Upper lobe of left lung (tissue), 6 donors: ENCODE measurements at places on chromosomes 7 and 10.
A peak's percentile ranks its signal among the peaks of the same experiment; 100 is the strongest.

- no peak for DNase-seq
Measured at GRCh38 chr7:112416127-112416526, 34.1 kb upstream of the IFRD1 start.

DNA sequence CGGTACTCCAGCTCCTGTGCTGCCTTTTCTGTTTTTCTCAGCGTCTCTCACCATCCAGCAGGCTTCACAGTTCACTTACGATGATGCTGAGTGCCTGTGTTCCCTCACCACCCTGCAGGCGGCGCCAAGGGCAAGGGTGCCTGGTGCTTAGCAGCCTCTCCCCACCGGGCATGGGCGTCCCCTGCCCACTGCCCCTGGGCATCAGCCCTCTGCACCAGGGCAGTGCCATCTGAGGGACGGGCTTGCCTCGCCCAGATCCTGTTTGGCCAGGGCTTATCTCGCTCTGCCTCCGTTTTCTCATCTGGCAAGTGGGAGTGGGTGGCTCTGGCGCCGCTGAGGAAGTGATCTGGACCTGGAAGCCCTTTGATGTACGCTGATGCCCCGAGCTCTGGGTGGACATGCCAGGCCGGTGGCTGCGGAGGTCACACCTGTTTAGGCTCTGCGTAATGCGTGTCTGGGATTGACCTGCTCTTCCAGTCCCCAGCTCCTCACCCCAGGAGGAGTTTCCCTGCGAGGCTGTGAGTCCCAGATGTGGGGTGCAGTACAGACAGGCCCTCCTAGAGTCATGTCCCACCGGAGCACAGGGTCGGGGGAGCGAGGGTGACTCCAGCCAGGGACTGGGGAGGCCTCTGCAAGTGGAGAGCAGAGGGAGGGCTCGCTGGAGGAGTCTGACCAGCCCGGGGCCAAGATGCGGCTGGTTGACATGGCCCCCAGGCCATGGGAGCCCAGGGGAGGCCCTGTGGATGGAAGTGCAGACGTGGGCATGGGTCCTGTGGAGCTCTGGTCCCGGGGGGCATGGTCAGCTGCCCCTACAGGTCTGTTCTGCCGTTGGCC lies 11.8 kb downstream of the TTYH3 start:
- peak; percentile 61 for DNase-seq

DNA sequence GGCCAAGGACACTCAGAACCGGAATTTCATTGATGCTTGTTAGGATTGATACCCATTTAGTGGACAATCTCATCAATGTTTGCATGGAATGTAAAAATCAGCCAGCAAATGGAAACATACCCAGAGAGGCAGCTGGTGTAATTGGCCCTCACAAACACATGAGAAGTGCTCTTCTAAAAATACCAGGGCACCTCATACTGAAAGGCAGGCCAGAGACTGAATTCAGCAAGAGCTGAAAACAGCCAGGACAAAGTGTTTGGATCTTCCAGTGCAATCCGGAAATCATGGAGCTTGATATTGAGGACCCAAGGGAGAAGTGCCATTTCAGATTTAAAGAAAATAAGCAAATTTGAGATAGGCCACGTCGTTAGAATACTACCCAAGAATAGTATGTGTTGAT lies 498.6 kb downstream of the GALNT17 start:
- no peak for DNase-seq

GRCh38 chr10:24255115-24255880 lies 46.4 kb downstream of the KIAA1217 start:
- DNase-seq: no peak

DNA sequence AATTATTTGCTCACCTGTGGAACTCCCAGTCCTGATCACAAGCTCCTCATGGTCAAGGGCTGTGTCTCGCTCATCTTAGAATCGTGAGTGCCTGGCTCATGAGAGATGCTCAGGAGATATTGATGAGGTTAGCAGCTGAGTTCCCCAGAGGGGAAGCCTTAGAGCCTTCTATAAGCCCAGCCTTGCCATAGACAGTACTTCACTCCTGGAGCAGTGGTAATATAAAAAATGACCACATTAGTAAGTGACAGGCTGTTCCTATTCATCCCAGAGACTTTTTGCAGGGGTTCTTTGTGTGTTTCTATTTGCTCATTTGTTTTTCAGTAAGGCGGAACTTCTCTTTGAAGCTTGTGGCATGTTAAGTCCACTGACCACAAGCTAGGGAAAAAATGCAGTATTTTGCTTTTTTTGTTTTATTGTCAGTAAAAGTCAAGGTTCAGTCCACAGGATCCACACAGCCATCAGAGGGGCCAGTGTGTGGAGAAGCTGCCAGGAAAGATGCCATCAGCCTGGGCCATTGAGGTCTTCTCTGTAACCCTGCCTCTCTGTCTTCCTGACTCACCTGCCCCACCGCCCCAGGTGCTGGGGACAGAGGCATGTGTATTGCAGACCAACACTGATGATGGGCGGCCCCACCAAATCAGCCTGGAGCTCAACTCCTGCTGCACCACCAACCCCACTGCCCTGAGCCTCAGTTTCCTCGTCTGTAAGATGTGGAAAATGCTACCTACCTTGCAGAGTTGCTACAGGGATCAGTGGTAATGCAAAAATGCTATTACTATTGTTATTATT lies 36.4 kb upstream of the JCAD start:
- DNase-seq: no peak

DNA sequence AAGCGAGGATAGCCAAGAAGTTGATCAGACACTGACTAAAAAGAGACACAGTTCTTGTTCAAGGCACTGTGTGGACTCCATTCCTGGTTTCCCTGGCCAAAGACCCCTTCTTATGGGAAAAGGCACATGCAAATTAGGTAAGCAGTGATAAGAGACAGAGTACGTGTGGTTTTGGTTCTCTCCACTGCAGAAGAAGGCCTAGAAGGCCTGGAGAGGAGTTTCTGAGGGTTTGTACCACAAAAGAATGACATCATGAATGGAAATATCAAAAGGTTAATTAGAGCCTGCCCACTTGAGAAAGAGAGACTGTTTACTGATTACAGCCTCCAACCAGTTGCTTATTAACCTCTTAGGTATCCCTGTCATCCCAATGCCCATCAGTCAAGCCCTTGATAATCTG lies 137.5 kb downstream of the ZNF365 start:
- no peak for DNase-seq

- no peak for DNase-seq
Measured at GRCh38 chr10:100020142-100020885, 10.6 kb upstream of the DNMBP start.

DNA sequence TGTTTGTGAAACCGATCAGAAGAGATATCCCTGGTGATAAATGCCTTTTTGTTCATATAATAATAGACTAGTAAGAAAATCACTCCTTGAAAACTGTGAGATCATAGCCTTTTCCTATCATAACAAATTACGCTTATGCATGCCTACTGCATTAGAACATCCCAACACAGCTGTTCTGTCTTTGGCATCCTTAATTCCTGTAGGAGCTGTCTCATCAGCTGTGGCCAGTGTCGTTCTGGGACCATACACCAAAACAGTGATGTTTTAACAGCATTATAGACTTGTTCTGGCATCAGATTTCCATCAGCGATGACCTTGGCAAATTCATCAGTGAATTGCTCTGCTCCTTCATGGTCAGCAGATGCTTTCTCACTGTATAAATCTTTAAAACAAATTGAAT lies 423.6 kb upstream of the LRGUK start:
- DNase-seq: no peak

DNA sequence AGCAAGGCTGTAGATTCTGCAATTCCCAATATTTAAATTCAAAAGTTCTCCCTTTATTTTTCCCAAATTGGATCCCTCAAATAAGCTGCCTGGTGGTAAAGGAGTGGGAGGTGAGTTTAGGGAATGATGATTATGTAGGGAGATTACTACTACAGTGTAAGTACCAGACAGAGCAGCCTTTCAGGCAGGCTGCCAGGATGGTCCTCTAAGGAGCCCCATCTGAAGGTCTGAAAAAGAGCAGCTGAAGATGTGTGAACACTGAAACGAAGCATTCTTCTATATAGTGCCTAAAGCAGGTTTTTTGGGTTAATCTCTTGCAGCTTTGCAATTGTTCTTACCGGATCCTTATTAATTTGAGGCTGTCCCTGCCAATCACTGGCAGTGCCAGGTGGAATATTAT lies 84.7 kb downstream of the CREB5 start:
- no peak for DNase-seq

GRCh38 chr7:92415225-92415624 lies 32.1 kb upstream of the GATAD1 start:
- no peak for DNase-seq

- DNase-seq: no peak
Measured at GRCh38 chr7:5626498-5626897, 155.0 kb downstream of the RNF216 start.

GRCh38 chr7:95682913-95683312 lies 86.6 kb upstream of the PDK4 start:
- DNase-seq: no peak

GRCh38 chr10:26378861-26379294 lies 59.3 kb upstream of the APBB1IP start:
- no peak for DNase-seq

DNA sequence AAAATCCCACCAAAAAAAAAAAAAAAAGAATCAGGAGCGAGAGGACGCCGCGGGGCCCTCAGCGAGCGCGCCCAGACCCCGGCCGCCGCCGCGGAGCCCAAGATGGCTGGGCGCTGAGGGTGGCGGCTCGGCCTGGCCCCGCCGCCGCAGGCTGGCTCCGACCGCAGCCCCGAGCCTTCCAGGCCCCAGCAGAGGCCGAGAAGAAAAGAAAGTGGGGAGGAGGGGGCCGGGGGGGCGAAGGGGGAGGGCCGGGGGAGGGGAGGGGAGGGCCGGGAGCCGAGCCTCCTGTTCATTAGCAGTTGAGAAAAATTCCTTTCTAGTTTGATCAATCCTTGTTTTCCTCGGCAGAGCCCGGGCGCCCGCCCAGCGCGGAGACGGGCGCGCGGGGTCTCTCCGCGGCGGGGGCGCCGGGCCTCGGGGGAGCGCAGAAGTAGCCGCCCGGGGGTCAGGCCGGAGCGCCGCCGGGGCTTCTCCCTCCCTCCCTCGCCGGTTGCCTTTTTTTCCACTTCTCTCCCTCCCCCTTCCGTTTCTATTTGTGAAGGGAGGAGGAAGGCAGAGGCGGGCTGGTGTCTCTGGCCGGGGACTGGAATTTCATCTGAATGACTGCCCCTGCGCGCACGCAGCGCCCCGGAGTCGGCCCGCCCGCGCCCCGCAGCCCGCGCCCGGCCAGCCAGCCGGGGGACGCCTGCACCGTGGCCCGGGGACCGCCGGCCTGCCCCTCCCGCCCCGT lies 778 bp upstream of the TRIM8 start:
- DNase-seq: peak; percentile 92

DNA sequence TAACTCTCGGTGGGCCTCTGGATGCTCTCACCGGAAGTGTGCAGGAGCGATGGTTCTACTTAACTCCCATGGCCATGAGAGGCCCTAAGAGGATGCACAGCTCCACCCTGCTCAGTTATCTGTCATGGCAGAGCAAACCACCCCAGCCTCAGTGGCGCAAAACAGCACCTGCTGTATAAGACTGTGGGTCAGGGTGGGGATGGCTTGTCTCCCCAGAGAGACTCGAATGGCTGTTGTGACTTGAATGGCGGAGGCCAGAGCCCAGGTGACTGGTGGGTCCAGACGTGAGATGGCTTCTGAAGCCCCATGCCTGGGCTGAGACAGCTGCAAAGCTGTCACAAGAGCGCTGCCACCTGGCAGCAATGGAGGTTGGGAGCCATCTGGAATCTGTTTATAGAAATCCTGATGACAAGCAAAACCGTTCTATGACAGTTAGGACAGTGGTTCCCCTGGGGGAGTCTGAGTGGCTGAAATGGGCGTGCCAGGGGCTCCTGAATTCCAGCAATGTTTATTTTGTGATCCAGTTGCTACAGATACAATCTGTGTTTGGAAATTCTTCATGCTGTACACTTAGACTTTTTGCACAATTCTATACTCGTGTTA lies 490.5 kb downstream of the TCERG1L start:
- no peak for DNase-seq

DNA sequence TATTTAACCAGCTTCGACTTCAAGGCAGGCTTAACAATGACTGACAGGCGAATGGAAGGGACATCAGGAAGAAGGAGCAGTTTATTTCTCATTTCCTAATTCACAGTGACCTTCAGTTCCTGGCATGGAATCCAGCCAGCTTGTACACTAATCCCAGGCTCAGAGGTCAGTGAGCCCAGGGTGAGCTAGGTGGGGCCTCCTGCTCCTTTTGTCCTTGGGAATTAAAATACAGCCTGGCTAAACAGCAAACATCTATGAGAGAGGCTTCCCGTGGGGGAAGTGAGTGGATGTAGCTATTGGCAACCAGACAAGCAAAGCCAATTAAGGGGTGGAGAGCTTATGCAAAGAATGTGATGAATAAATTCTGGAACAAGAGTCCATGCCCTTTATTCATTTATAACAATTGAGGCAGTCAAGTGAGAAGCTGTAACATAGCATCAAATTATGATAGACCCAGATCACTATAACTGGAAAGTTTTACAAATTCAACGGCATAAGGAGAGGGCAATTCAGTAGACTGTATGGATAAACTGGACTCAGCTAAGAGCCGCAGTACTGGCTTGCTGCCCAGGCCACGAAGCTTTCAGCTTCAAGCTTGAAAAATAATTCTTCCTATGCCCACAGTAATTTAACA lies 57.1 kb downstream of the STK17A start:
- DNase-seq: no peak

DNA sequence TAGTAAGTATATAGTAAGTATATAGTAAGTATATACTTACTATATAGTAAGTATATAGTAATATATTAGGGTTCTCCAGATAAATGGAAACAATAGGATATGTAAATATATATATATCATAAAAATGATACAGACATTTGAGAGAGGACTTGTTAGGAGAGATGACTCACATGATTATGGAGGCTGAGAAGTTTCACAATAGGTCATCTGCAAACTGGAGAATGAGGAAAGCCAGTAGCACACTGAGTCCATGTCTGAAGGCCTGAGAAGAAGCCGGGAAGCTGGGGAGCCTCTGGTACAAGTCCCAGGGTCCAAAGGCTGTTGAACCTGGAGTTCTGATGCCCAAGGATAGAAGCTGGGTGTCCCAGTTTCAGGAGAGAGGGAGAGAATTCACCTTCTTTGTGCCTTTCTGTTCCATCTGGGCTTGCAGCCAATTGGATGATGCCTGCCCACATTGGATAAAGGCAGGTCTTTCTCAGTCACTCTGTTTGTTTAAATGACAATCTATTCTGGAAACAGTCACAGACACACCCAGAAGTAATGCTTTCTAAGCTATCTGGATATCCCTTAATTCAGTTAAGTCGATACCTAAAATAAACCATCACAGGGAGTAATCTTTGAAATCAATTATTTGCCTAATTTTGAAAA lies 205.5 kb upstream of the CDC14C start:
- no peak for DNase-seq
